Activated T-cell treated with anti-CD3 and anti-CD28 coated beads, Interleukin-2, amount 50 U/mL, for 72 hours (primary cell): ENCODE measurements at places on chromosomes 11 and 22. TPM values are rescaled to one million over a fixed set of nuclear protein-coding genes. Genes with fewer than 3 reads are reported as not detected.

The PTPRCAP gene
- 94.5 TPM for total RNA-seq

The CYB5R2 gene
- total RNA-seq = 14.8 TPM

The OVOL1 gene
- not detected for total RNA-seq

The KDELR3 gene
- total RNA-seq = 0.31 TPM

The CCDC83 gene
- not detected for total RNA-seq

The SCUBE2 gene
- not detected for total RNA-seq

The ADAMTS8 gene
- not detected for total RNA-seq

The SPECC1L gene
- 61.8 TPM for total RNA-seq

The GVQW3 gene
- total RNA-seq = 3.6 TPM

The KDM4D gene
- 1.8 TPM for total RNA-seq

The TTC9C gene
- 67.3 TPM for total RNA-seq

The KCNA4 gene
- not detected for total RNA-seq

The ANO1 gene
- not detected for total RNA-seq

The KCNJ11 gene
- total RNA-seq = 0.29 TPM

The MGAT3 gene
- total RNA-seq = 2.6 TPM

The BTG4 gene
- 0.23 TPM for total RNA-seq

The OR51B2 gene
- not detected for total RNA-seq
